ENCODE measurements at places on chromosomes 6 and 20.

GRCh38 chr6:116034327-116034726 is 26.4 kb downstream of the FRK start:
- peak; percentile 60 for DNase-seq

DNA sequence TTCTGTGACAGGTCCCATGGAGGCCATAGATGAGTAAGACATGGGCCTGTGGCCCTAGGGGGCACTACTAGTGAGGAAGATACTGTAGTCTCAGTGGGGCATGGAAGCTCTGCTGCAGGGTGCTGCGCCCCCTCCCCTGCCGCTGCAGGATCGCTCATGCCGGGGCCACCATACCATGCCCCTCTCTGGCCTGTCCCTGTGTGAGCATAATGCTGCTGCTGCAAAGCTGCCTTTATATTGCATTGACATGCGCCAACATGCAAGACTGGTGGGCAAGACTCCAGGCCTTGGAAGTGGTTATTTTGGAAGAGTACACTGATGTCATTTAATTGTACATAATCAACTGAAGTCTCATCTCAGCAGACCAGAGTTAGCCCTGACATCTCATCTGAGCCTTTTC is 60.0 kb downstream of the TOX2 start:
- no peak for DNase-seq

DNA sequence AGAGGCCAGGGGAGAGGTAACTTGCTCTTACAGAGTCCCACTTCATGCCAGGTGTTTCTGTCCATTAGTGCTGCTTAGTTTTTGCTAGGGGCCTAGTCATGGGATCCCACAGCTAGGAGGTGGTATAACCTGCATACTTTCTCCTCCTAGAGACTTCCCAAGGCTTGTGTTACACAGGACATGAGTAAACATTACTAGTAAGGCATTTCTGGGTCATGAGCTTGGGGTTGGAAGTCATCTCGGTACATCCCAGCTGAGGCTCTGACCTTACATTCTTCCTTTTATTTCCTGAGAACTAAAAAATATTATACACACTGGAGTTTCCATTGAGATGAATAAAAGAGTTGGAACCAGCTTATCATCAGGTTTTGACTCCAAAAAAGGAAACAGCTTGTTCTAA is 20.9 kb upstream of the PNPLA1 start:
- no peak for DNase-seq

GRCh38 chr6:152343735-152344360 is 293.3 kb downstream of the SYNE1 start:
- DNase-seq = no peak

DNA sequence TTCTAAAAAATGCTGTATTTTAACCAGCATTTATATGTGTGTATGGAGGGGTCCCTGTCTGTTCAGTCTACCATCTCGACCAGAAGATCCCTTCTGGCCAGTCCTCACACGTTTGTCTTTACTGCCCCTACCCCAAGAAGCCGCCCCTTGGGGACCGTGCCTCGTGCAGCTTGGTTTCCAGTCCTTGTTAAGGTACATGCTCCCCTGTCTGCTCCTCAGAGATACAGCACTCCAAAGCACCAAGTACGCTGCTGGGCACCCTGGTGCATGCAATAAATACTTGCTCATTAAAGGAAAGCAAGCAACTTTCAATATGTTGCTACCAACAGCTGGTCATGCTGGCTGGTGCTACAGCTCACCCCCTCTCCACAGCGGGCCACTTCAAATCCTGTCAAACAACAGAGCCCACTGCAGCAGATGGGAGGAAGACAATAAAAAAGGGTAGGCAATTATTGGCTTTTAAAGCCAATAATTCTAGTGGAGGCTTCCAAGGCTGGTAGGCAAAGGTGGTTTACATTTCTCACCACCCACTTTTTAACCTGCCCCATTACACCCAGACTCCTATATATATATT is 61.6 kb downstream of the PSMG4 start:
- no peak for DNase-seq

- DNase-seq = no peak
Measured at GRCh38 chr6:41255638-41256246, 27.6 kb downstream of the TREML4 start.
